GM13976 (cell line): ENCODE measurements at places on chromosomes 1 and 21.

- DNase-seq = no peak
Observed at GRCh38 chr1:59415881-59416280, 119.0 kb downstream of the FGGY start.

DNA sequence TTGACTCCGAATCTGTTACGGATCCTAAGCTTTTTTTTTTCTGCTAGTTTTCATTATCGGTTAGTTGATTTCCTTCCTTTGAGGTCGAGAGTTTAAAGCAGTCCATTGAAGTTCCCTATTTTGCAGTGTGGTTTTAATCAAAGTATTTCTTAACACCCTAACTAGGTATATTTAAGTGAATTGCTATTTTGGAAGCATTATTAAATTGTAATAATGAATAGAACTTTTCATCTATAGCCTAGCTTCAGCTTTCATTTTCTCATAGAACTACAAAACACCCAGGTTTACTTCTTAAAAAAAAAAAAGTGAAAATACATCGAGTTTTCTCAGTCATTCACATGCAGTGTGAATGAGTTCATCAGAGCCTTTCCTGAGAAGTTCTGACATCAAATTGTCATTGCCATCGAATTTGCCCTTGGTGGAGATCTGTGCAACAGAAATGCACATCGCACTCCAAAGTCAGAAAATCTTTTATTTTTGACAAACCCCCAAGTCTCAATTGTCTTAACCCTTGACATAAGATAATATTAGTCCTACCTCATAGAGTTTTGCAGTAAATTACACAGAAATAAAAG, 1.1 kb upstream of the LBR start:
- DNase-seq = no peak

- DNase-seq = no peak
Observed at GRCh38 chr1:247421074-247421473, 5.1 kb downstream of the NLRP3 start.

DNA sequence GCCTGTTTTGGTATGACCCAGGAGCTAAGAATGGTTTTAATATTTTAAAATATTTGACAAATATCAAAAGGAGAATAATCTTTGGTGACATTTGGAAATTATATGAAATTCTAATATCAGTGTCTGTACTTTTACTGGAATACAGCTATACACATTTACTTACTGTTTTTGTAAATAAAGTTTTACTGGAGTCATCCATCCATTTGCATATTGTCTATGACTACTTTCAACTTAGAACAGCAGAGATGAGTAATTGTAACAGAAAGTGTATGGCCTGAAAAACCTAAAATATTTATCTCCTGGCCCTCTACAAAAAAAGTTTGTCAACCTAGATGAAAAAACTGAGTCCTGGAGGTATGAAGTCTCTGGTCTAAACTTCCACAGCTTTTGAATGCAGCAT, 5.8 kb upstream of the MAP3K7CL start:
- no peak for DNase-seq

DNA sequence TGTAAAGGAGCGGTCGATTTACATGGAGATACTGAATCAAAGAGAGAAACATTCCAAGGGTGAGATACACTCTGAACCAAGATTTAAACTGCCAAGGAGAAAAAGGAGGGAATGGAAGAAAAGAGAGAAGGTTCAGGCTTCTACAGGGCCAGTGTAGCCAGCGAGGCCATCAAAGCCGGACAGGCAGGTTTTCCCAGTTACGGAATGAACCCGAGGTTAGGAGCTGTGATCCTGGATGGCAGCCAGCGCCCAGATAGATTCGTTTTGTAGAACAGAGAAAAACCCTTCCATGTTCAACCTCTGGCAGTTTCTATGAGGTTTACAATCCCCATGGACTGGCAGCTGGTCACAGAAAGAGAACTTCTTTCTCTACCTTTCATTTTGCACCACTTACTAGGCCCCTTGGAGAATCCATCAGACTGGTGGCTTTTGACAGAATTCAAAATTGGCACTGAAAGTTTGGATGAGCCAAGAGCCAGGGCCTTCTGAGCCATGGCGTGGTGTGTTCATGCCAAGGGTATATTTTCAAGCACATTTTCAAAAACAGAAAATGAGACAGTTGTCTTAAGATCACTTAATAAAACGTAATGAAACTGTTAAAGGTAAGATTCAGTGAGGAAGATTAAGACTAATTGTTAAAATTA, 171.5 kb downstream of the RUNX1 start:
- DNase-seq = no peak

- DNase-seq = no peak
Observed at GRCh38 chr1:12502336-12503109, 115.5 kb downstream of the DHRS3 start.

DNA sequence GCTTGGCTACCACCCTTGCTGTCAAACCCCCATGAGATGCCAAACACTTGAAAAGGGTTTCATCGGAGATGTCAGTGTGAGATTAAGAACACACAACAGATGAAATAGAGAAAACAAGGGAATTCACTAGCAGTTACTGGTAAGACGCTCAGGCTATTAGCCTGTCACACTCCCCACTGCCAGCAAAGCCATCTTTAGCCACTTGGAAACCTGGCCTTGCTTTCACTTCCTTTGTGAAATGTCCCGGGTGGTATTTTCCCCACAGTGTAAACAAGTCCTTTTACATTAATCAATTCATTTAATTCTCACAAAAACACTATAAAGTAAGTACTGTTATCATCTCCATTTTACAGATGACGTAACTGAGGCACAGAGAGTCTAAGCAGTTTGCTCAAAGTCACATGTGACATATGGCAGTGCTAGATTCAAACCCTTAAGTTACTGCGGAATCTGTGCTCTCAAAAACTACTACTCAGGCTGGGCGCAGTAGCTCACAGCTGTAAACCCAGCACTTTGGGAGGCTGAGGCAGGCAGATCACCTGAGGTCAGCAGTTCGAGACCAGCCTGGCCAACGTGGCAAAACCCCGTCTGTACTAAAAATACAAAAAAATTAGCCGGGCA, 32.7 kb upstream of the KHDRBS1 start:
- no peak for DNase-seq
